Large intestine (tissue), 12 donors: ENCODE measurements at places on chromosomes 6 and 20.

- DNase-seq: peak; percentile 70
These were observed 38.9 kb downstream of the OR2B2 start for GRCh38 chr6:27873021-27873940.

DNA sequence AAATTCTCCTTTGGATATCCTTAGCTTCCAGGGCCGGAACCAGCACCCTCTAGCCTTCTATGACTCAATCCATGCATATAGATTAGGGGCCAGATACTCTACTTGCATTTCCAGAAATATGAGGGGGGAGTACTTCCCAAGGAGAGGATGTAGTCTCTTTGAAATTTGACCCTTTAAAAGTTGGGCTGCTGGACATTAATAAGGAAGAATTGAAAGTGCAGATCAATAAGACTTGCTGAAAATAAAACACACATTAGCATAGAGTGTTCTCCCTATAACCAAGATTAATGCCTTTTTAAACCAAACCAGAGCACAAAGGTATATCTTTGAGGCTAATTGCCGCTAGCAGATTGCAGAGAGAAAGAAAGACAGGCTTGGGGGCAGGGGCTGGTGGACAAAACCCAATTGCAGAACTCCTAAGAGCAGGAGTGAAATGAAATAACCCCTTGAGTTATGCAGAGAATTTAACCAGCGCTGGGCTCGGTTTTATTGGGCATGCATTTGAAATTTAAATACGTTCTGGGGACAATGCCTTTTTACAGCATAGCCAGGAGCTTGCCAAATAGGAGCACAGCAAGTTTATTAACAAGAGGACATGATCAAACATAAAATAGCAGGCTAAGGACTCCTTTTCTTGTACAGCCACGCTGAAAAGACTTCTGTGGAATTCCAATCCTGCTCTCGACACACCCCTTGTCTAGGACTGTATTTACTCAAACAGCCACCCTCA, 108.2 kb upstream of the SALL4 start:
- no peak for DNase-seq

DNA sequence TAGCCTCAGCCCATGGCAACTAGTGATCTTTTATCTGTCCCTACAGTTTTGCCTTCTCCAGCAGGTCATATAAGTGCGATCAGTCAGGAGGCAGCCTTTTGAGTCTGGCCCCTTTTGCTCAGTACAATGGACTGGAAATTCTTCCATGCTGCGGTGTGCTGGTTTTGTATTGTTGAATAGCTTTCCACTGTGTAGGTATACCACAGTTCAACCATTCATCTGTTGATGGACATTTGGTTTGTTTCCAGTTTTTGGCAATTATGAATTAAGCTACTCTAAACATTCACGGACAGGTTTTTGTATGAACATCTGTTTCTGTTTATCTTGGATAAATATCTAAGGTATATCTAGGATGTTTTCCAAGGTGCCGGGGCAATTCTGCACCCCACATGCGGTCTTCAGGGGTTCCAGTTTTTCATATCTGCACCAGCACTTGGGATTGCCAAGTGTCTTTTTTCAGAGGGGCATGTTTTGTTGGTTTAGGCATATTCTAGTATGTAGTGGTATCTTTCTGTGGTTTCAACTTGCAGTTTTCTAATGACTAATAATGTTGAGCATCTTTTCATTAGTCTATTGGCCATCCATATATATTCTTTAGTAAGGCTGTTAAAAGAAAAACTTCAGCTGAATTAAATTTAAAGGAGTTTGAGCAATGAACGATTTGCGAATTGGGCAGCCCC, 141.0 kb downstream of the TFAP2C start:
- no peak for DNase-seq

DNA sequence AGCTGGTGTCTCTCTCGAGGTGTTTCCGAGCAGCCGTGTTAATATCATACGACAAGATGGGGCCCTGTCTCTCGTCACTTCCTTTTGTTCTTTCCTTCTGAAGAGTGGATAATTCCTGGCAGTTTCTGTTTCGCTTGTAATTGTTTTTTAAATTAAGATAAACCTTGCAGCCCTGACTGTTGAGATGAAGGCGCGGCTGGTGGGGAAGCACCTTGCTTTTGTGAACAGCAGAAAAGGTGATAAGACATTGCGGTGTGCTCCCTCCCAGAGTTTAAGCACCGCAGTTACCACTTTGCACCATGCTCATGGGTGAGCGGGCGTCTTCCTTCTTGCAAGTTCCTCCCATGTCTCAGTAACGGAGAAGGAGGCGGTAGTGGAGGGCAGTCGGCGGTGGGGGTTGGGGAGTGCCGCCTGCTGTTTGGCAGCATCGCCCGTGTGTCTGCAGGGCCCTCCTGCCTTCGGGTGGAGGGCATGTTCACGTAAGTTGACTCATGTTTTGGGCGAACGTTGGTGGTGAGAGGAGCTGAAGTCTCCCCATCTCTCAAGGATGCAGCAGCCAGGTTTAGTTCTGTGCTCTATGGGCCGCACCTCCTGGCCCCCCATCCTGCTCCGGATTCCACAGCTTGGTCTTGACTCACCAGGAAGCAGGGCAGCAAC, 345.9 kb downstream of the TAF4 start:
- DNase-seq: peak; percentile 6

DNA sequence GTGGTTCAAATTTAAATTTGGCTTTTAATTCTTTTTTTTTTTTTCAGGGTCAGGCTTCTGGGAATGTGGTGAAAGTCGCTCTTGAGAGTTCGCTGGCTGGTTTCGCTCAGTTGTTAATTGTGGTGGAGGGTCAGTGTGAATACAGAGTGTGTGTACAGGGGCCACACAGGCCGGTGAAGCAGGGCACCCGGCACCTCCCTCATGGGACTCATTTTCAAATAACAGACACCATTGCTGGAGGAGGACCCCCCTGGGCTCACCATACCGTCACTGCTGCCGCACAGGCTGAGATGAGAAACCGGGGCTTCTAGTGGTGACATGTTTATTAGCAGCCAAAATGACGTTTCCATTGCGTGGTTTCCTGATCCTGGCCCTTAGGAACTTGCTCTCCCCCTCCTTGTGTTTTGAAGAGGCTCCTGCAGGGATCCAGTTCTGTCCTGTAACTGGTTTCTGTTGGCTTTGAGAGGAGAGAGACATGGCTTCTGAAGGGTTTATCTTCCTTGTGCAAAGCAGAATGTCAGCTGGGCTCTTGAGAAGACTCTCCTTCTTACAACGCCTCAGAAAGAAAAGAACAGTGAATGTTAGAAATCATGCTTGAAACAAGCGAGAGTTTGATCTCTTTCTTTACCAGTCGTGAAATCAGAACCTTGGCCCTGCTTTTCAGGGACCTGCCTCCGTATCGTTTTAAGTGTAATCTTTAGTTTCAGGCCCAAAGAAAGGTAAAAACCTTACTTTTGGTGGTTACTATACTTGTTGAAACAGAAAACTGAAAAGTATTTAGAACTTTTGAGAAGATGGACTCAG, 37.8 kb downstream of the DUSP22 start:
- no peak for DNase-seq

DNA sequence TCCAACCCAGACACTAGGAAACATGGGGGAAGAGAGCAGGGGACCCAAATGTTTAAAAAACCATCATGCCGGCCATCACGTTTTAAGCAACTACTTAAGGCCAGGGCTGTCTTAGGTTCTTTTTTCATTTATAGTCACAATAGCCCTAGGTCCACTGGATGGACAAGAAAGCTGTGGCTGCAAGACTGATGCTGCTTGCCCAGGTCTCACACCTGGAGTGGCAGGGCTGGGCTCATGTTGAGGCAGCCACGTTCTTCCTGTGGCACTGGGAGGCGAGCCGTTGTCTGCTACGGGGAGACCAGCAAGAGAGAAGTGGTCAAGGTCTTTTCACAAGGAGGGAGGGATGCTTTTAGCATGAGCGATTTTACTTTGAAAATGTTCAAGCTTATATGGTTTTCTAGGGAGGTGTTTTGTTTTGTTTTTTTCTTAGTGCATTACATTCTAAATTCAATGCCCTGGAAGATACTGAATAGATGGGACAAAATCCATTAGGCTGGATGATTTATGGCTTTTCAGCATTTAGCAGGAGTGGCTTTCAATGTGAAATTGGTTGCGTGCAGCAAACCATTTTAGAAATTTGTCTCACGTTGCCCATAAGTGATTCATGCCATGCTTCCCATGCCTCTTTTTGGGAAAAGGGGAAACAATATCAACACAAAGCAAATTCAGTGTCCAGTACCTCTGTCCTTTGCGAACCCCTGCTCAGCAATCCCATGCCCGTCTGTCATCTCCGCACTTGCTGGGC, 106.6 kb upstream of the SNX9 start:
- no peak for DNase-seq

DNA sequence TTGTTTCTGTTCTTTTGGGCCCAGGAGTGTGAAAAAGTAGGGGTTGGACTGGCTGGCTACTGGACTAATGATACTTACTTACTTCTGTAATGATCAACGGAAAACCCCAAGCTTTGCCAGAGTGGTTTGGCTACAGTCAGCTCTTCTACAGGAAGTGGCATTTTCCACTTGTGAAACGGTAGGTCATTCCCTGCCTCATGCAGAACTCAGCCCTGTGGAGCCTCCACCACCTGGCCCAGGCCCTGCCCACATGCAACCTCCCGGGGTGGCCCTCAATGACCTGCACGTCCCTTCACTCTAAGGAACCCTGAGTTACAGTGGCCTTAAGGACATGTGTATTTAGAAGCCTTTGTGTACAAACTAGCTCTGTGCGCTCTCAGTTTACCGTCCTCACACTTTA, 140.4 kb downstream of the DTNBP1 start:
- no peak for DNase-seq

- DNase-seq: no peak
These were observed 5.1 kb upstream of the C20orf141 start for GRCh38 chr20:2809690-2810089.

DNA sequence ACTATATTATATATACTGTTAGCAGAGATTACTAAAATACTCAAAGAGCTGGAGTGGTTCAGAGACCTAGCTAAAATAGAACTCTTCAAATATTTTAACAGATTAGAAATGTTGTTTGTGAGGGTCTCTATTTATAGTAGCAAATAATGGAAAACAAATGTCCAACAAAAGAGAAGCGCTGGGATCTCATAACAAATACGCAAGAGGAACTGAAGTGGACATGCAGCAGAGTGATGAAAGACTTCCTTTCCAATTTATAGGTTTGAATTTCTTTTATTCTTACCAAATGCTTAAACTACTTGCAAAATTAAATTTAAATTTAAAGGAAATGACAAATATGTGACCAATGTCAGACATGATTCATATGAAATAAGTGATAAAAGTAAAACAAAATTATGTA, 49.9 kb downstream of the PIGU start:
- DNase-seq: no peak

- DNase-seq: no peak
These were observed 27.1 kb downstream of the SYNJ2 start for GRCh38 chr6:158008864-158009113.

- DNase-seq: no peak
These were observed 142.8 kb downstream of the SMOC2 start for GRCh38 chr6:168583821-168584220.

- DNase-seq: no peak
These were observed 6.9 kb downstream of the EPHA7 start for GRCh38 chr6:93412452-93412851.

DNA sequence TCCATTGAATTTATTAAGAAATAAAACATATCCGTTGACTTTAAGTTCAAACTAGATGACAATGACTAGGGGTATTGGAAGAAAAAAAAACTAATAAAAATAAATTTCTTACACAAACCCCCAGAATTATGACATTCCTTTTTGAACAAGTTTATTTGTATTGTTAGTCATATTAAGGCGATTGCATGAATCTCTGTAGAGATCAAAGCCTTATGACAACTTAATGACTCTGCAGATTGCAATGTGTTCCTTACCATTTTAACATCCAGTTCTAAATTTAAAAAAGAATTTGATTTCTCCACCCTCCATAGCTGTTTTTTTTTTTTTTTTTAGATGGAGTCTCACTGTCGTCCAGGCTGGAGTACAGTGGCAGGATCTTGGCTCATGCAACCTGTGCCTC, 189.8 kb upstream of the CEP162 start:
- no peak for DNase-seq

- DNase-seq: no peak
These were observed 13.3 kb downstream of the FHL5 start for GRCh38 chr6:96576221-96576620.

DNA sequence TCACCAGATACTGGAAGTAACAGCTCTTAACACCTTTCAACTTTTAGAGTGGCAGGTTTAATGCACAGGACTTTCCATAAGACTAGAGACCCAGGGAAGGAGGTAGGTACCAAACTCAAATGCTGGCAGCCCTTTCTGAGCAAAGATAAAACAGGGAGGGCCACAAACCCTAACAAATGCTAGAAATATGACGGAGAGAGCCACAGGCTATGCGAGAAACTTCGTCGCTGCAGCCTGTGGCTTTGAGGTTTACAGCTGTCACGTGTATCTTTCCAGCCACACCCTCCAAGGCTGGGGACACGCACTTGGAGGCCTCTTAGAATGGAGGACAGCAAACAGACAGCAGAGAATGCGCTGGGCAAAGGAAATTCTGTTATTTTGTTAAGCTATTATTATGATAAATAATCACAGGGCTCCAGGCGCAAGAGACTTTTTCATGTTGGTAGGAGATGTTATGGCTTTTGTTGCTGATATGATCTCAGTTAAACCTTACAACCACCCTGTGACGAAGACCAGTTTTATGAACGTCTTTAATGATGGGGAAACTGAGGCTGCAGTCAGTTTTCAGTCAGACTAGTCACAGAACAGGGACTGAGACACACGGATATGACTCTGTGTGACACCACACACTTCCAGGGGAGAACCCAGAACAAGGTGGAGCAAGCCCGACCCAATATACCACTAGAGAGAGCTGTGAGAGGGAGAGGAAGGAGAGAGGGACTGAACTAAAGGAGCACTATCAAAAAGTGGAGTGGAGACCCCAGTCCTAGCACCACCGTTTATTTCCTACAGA, 2.0 kb downstream of the TRAM2 start:
- peak; percentile 66 for DNase-seq

DNA sequence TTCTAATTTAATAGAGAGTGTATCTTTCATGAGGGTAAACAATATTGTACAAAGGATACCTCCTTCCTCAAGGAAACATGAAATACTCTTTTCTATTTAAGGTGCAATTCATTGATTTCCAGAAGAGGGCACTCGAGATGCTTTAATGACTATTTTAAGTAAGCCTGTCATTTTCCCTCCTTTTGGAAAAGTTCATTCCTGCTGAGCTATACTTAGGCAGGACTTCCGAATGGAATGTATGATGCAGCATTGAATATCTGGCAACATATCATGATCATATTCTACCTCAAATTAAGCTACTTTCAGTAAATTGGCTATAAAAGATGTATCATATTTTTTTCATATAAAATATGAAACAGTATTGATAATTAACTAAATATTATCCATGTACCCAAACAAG, 5.0 kb downstream of the DST start:
- DNase-seq: peak; percentile 50

GRCh38 chr6:70390067-70390466, 23.2 kb upstream of the FAM135A start:
- no peak for DNase-seq

- no peak for DNase-seq
These were observed 31.2 kb upstream of the KCNK5 start for GRCh38 chr6:39260456-39260855.

GRCh38 chr6:158642097-158642601, 2.4 kb downstream of the DYNLT1 start:
- peak; percentile 85 for DNase-seq

GRCh38 chr20:6828794-6829423, 61.4 kb downstream of the BMP2 start:
- DNase-seq: peak; percentile 56
